ENCODE measurements at places on chromosomes 5 and 9.

- DNase-seq: no peak
Observed at GRCh38 chr5:79170661-79171060, 59.1 kb downstream of the BHMT start.

DNA sequence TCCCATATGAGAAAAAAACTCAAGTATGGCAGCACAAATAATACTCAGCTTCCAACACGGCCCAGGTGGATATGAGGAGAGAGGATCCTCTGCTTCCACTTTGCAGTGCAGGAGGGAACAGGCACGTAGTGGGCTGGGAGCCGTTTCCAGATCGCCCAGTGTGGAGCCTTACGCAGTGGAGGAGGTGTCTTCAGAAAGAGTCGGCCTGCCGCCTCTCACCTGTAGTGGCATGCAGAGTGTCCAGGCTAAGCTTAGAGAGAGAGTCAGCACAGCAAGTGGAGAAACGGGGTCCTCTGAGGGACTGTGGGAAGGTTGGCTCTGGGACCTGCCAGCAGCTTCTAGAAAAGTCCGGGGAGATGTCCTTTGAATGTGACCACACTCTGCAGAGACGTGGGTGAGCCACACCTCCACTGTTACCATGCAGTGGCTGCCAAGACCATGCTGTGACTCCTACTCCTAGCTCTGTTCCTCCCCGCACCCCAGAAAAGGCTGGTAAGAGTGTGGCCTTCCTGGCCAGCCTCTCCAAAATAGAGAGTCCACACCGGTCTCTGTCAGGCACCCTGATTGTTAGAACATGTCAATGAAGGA is 3.5 kb upstream of the SEMA4D start:
- no peak for DNase-seq

GRCh38 chr9:69888856-69889585 is 68.4 kb downstream of the CFAP95 start:
- no peak for DNase-seq

- DNase-seq: no peak
Observed at GRCh38 chr5:149745-150485, 41.4 kb upstream of the LRRC14B start.

DNA sequence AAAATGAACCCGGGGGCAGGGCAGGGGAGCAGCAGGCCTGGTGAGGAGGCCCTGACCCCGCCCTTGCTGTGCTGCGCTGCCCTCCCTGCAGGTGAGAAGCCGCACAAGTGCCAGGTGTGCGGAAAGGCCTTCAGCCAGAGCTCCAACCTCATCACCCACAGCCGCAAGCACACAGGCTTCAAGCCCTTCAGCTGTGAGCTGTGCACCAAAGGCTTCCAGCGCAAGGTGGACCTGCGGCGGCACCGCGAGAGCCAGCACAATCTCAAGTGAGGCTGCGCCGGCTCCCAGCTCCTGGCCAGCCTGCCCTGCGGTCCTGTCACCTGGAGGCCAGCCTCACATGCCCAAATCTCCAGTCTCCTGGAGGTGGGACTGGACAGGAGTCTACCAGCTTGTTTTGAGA is 12.3 kb downstream of the GFI1B start:
- no peak for DNase-seq

- no peak for DNase-seq
Observed at GRCh38 chr5:36958612-36959011, 82.0 kb downstream of the NIPBL start.

- DNase-seq: peak; percentile 84
Observed at GRCh38 chr5:88551724-88552345, 283.2 kb upstream of the TMEM161B start.

GRCh38 chr5:174316326-174316725 is 270.8 kb downstream of the NSG2 start:
- DNase-seq: no peak

- no peak for DNase-seq
Observed at GRCh38 chr5:120088836-120089235, 375.3 kb upstream of the PRR16 start.

DNA sequence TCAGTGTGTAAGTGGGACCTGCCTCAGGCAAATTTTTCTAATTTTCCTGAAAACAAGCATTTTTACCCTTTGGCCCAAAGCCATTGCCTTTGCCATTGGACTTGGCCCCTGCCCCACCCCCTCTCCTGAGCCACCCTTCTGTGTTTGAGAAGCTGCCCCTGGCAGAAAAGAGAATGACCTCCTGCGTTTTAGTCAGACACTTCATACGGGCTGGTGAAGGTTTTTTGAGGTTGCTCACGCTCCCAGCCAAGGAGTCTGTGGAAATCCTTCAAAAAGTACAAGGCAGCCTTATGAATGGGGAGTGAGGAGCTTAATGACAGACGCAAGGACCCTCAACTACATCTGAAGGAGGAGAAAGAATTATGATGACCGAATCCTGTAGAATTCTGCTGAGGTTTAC is 308.9 kb downstream of the SLIT3 start:
- no peak for DNase-seq

GRCh38 chr5:121313886-121314285 is 537.8 kb upstream of the FTMT start:
- DNase-seq: no peak

GRCh38 chr5:58462623-58463230 is 2.8 kb upstream of the PLK2 start:
- peak; percentile 65 for DNase-seq

GRCh38 chr5:124512236-124512635 is 234.2 kb downstream of the ZNF608 start:
- peak; percentile 56 for DNase-seq

GRCh38 chr5:95966005-95966404 is 4.4 kb upstream of the ELL2 start:
- DNase-seq: no peak

DNA sequence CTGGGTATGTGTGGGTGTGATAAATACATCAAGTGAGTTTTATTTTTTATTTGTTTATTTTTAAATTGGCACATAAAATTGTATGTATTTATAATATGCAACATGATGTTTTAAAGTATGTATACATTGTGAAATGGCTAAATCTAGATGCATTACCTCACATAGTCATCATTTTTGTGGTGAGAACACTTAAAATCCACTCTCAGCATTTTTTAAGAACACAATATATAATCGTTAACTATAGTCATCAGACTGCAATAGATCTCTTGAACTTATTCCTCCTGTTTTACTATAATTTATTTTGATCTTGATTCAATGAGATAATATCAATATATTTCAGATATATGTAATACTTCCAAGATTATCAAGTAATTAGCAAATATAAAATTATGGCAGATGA is 93.9 kb upstream of the ALDH1A1 start:
- no peak for DNase-seq

Data from globus pallidus (tissue), 1 donor.